Osteoblast (primary cell): ENCODE measurements at places on chromosomes 7 and 10. TPM values are rescaled to one million over a fixed set of nuclear protein-coding genes. Genes with fewer than 3 reads are reported as not detected.

DNA sequence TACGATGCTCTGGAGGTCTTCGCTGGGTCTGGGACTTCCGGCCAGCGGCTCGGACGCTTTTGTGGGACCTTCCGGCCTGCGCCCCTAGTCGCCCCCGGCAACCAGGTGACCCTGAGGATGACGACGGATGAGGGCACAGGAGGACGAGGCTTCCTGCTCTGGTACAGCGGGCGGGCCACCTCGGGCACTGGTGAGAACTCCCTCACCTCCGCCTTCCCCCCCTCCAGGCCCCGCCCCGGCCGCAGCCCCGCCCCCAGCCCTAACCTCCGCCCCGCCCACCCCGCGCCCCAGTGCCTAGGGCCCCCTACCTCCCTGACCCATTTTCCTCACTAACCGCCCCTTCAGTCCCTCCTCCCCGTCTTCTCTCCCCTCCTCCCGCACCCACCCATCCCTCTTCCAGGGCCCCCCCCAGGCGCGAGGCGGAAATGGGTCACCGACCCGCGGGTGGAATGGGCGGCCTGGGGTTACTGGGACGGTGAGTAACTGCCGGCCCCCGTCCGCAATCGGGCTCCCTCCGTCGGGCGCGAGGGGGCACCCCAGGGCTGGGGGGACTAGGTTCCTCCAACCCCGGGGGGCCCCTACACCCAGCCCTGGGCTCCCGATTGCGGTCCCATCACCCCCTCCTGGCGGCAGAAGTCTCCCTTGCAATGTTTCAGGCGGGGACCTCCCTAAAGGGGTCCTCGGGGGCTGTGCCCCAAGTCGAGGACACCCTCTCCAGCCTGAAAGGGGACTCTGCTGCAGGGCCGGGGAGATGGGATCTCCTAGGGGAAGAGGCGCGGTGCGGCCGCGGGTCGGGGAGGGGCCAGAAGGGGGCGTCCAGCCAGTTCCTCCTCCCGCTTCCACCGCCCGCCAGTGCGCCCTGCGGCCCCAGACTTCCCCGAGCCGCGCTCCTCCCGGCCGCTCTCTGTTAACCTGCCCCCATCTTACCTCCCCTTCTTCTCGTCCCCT is 2.1 kb downstream of the PCOLCE start:
- peak; percentile 97 for DNase-seq
- no peaks in the 10 kb centered on the region for H3K27me3 ChIP-seq
- H3K27ac ChIP-seq: peak overlapping the region; percentile 73
- peaks cover 30% of the 10 kb centered on the region for H3K4me1 ChIP-seq

- H3K36me3 ChIP-seq: no peaks in the 10 kb centered on the region
- H3K27me3 ChIP-seq: no peaks in the 10 kb centered on the region
- H3K27ac ChIP-seq: no peak overlapping the region
- no peak overlapping the region for H3K4me3 ChIP-seq
- DNase-seq: no peak
Measured at GRCh38 chr10:50613150-50613549, 10.6 kb downstream of the SGMS1 start.

GRCh38 chr7:54955696-54956420 is 63.0 kb upstream of the EGFR start:
- H3K4me3 ChIP-seq: no peak overlapping the region
- H3K4me1 ChIP-seq: no peaks in the 10 kb centered on the region
- DNase-seq: peak; percentile 66
- no peaks in the 10 kb centered on the region for H3K27me3 ChIP-seq
- H3K36me3 ChIP-seq: no peaks in the 10 kb centered on the region
- H3K27ac ChIP-seq: no peak overlapping the region

Gene PTPN20
- 8.0 and 9.1 TPM in 2 replicates for total RNA-seq

DNA sequence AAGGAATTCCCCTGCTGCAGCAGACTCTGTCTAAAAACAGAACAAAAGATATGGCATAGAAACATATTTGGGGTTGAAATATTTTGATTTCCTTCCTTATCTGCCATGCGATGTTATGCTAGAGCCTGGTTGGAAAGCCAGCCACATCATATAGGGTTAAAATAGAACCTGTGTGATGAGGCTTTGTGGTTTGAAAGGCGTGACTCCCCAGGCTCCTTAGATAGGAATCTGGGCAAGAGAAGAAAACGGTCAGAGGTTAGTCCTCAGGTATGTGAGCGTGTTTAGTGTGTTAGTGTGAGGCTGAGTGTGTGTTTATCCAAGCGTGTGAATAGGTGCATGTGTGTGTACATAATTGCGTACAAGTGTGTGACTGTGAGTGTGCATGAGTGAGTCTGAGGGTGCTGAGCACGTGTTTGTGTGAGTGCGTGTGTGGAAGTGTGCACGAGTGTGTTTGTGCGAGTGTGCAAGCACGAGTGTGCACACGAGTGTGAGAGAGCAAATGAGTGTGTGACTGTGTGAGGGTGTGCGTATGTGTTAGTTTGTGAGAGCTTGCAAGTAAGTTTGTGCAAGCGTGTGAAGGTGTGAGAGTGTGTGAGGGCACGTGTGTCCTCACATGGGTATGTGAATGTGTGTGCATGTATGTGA is 79.9 kb downstream of the COL26A1 start:
- no peaks in the 10 kb centered on the region for H3K4me1 ChIP-seq
- DNase-seq: no peak
- H3K27me3 ChIP-seq: peaks cover 4% of the 10 kb centered on the region
- no peak overlapping the region for H3K4me3 ChIP-seq

- no peaks in the 10 kb centered on the region for H3K27me3 ChIP-seq
- no peaks in the 10 kb centered on the region for H3K4me1 ChIP-seq
- H3K27ac ChIP-seq: no peak overlapping the region
- no peak overlapping the region for H3K4me3 ChIP-seq
- no peak for DNase-seq
Measured at GRCh38 chr7:153027904-153028303, 268.4 kb downstream of the ACTR3B start.

DNA sequence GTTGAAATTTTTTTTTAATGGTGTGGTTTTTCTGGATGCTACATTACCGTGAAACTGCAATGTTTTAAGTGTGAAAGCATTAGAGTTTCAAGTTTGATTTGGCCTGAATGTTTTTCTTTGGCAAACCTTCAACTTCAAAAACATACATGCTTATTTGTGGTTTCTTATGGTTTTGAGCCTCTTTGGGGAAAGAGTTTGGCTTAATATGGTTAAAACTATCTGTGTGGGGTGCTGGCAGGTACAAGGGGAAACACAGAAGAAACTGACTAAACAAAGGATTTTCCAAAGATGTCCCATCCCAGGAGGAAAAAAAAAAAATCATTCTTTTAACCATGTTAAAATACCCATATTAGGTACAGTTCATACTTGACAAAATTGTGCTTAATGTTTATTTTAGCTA is 121.1 kb downstream of the HGF start:
- no peaks in the 10 kb centered on the region for H3K27me3 ChIP-seq
- H3K4me3 ChIP-seq: no peak overlapping the region
- DNase-seq: no peak
- H3K4me1 ChIP-seq: peaks cover 6% of the 10 kb centered on the region
- peak overlapping the region; percentile 17 for H3K27ac ChIP-seq

DNA sequence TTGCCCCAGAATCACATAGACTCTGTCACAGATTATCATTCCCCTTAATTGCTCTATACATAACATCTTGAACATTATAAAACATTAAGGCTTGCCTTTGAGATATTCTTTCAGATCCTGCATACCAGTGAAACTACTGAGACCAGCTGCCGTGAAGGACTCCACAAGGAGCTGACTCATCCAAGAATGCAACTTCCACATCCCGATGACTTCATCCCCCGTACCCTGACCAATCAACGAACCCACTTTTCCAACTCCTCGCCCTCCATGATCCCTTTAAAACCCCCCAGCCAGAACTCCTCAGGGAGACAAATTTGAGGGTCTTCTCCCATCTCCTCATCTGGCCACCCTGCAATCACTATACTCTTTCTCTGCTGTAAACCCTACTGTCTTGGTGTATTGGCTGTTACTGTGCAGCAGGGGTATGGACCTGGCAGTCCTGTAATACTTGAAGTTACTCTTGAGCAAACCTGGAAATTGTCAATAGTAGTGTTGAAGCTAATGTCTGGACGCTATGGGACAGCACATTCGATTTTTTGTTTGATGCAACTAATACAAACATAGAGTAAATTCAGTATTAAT is 49.8 kb downstream of the HTR5A start:
- no peaks in the 10 kb centered on the region for H3K36me3 ChIP-seq
- no peak overlapping the region for H3K27ac ChIP-seq
- H3K4me3 ChIP-seq: no peak overlapping the region

Gene CYTH3
- 89.4 and 94.3 TPM in 2 replicates for total RNA-seq

DNA sequence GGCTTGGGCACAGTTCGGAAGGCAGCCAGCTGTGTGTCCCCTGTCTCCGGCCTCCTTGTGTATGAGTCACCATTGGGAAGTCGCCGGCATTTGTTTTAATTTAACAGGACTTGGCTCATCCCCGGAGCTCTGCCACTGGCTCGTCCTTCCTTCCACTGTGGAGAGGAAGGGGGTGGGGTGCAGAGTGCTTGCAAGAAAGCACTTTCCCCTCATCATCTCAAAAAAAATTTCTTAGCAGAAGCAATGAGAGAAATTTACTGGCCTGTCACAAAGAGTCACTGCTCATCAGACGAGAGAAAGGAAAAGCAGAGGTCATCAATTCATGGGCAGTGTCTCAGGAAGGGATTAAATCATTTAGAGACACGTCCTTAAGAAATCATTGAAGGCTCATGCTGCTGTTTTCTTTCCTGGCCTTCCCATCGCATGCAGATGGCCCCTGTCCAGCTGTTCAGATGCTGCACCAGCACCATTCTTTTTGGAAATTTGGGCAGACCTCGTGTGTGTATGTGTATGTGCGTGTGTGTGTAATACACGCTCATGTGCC is 93.3 kb downstream of the BMS1 start:
- no peaks in the 10 kb centered on the region for H3K27me3 ChIP-seq
- H3K27ac ChIP-seq: no peak overlapping the region
- H3K4me1 ChIP-seq: no peaks in the 10 kb centered on the region
- H3K36me3 ChIP-seq: no peaks in the 10 kb centered on the region
- no peak overlapping the region for H3K4me3 ChIP-seq
- DNase-seq: peak; percentile 85

DNA sequence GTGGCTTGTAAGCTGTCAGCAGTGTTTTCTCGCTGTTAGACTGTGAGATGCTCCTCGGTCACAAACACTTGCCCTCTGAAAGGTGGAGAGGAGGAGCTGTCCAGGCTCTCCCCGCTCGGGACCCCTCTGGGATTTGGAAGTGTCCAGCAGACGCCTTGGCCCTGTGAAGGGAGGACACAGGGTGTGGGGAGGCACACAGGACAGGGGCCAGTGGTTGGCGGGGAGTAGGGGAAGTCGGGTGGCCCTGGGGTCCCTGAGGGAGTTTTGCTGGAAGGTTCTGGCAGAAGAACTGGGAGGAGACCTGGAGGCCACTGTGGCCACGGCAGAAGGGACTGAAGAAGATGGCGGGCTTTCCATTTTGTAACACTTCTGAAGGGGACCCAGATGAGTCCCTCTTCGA is 47.2 kb upstream of the DPYSL4 start:
- no peaks in the 10 kb centered on the region for H3K36me3 ChIP-seq
- H3K27ac ChIP-seq: no peak overlapping the region
- no peak overlapping the region for H3K4me3 ChIP-seq
- no peak for DNase-seq
- H3K27me3 ChIP-seq: no peaks in the 10 kb centered on the region

GRCh38 chr10:71984809-71985388 is 20.7 kb downstream of the CHST3 start:
- peak; percentile 17 for DNase-seq
- peak overlapping the region; percentile 6 for H3K4me3 ChIP-seq
- H3K36me3 ChIP-seq: peaks cover 5% of the 10 kb centered on the region
- peaks cover 74% of the 10 kb centered on the region for H3K4me1 ChIP-seq

GRCh38 chr7:99004781-99005500 is 126.6 kb downstream of the TRRAP start:
- H3K27me3 ChIP-seq: no peaks in the 10 kb centered on the region
- peak overlapping the region; percentile 24 for H3K27ac ChIP-seq
- H3K4me1 ChIP-seq: peaks cover 5% of the 10 kb centered on the region
- H3K36me3 ChIP-seq: peaks cover 66% of the 10 kb centered on the region
- peak; percentile 66 for DNase-seq

- peak overlapping the region; percentile 16 for H3K27ac ChIP-seq
- peak; percentile 91 for DNase-seq
Measured at GRCh38 chr7:27198871-27199801, 755 bp downstream of the HOXA13 start.
